Activated CD4-positive, CD25-positive, alpha-beta regulatory T cell (primary cell): ENCODE measurements at places on chromosomes 4 and X.
A peak's percentile ranks its signal among the peaks of the same experiment; 100 is the strongest.

- DNase-seq = no peak
Observed at GRCh38 chr4:2820216-2820982, 23.2 kb upstream of the ADD1 start.

DNA sequence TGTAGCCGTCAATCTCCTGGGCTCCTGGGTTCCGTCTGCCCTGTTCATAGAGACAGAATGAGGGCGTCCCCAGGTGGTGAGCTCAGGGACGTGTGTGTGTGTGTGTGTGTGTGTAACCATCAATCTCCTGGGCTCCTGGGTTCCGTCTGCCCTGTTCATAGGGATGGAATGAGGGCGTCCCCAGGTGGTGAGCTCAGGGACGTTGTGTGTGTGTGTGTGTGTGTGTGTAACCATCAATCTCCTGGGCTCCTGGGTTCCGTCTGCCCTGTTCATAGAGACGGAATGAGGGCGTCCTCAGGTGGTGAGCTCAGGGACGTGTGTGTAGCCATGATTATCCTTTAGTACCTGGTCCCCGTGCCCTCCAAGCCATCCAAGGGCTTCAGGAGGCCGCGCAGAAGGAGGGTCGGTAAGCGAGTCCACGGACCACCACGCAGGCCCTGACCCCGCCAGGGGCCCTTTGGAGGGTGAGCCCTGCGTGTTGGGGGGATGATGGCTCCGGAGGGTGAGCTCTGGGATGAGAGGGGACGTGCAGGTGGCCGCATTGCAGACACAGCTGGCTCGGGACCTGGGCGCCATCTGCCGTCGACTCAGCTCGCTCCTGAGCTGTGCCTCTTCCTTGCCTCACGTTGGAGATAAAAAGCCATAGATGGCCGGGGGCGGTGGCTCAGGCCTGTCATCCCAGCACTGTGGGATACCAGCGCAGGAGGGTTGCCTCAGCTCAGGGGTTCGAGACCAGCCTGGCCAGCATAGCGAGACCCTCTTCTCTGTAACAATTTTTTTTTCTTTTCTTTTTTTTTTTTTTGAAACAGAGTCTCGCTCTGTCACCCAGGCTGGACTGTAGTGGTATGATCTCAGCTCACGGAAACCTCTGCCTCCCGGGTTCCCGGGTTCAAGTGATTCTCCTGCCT, 5.4 kb upstream of the GTPBP6 start:
- no peak for DNase-seq

- DNase-seq = no peak
Observed at GRCh38 chrX:48474127-48474526, 1.9 kb upstream of the FTSJ1 start.

DNA sequence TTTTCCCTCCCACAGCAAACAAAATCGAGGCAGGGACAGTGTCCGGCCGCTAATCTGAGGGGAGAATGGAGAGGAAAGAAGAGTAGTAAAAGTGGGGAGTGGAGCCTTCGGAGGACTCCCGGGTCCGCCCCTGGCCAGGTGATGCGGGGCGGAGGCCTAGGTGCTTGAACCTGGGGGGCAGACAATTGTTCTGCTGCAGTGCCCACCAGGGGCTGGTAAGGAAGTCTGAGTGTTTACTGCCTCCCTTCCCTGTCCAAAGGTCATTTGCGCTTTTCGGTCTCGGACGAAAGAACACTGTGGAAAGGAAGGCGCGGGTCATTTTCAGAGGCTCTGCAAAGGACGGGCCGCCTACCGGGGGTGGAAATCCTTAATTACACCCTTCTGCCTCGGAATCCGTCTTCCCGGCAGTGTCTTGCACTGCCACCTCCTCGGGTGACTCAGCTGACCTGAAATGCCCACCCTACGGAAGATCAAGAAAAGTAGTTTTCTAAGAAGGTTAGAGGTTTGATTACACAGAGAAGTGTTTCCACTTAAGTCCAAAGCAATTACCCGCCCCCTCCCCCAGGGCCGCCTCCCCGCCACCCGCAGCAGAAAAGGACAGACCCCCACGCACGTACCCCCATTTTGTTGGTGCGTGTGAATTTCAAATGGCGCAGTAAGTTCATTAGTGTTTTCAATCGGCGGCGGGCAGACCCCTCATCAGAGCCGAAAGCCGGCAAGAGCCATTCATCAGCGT, 99.9 kb upstream of the TENM3 start:
- no peak for DNase-seq

DNA sequence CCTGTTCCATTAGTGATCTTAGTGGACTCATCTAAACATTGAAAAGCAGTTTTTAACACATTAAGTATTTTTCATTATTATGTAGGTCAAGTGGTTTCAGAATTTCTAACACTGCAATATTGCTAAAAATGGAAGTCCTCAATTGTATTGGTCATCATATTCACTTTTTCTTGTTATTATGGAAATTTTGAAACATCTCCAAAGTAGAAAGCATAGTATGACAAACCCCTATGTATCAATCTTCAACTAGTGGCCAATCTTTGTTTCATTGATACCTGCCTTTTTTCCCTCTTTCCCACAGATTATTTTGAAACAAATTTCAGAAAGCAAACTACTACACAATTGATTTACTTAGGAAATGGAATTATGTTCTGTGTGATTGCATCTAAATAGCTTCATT, 14.5 kb upstream of the ABCG2 start:
- no peak for DNase-seq

DNA sequence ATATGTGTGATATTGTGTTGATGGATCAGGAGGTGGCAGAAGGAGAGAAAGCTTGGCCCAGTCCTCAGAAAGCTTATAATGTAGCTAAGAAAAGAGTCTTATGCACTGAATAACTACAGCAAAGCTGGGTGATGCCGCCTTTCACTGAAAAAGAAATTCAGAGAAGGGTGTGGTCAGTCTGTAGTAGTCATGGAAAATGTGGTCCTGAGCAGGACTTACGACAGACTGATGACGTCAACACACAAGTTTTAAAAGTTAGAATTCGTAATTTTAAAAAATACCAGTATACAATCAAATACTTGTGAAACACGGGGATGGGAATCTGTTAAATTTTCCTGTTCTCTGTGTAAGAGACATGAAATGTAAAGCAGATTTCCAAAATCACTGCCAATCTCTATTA, 87.0 kb upstream of the RAPGEF2 start:
- no peak for DNase-seq

- DNase-seq = no peak
Observed at GRCh38 chr4:83890816-83891215, 354.9 kb downstream of the GPAT3 start.

- no peak for DNase-seq
Observed at GRCh38 chrX:1894740-1895139, 279.9 kb downstream of the ASMT start.

GRCh38 chr4:2261110-2261852, 628 bp downstream of the MXD4 start:
- peak; percentile 31 for DNase-seq
